A673 (cell line): ENCODE measurements at places on chromosomes 12 and 14. TPM values are rescaled to one million over a fixed set of nuclear protein-coding genes. Genes with fewer than 3 reads are reported as not detected.

DNA sequence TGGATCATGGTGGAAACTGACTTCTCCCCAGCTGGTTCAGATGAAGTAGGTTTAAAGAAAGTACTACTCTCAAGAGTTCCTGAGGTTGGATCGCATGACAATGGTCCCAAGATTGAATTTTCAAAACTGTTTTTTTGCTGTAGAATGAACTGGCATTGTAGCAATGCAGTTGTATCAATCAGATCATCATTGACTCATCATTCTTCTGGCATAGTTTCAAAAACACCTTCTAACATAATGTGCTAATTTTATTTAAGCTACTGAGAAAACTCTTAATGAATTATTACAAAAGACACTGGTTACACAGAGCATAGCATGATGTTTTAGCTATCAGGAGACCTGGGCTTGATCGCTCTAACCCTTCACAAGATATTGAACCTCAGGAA, 384.5 kb upstream of the DCN start:
- DNase-seq, result no peak
- H3K36me3 ChIP-seq, result no peaks in the 10 kb centered on the region
- H3K4me1 ChIP-seq, result no peaks in the 10 kb centered on the region
- H3K27ac ChIP-seq, result no peak overlapping the region

DNA sequence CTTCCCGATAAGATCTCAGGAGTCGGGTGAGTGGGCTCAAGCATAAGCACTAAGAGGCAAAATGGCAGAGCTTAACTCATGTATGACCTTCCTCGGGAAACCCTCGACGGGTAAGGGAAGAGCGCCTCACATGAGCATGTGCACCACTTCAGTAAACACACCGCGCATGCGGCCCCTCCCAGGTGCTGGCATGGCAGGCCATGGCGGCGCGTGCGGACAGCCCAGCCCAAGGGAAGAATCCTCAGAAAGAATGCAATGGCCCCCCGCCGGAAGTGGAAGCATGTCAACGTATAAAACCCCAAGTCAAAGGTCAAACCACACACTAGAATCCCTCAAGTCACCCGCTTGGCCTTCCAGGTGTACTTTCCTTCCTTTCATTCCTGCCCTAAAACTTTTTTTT, 6.6 kb upstream of the TNFAIP2 start:
- H3K27ac ChIP-seq, result no peak overlapping the region
- H3K4me1 ChIP-seq, result peaks cover 9% of the 10 kb centered on the region
- no peaks in the 10 kb centered on the region for H3K27me3 ChIP-seq
- no peak for DNase-seq
- no peak overlapping the region for H3K4me3 ChIP-seq

- H3K27ac ChIP-seq, result no peak overlapping the region
- H3K27me3 ChIP-seq, result no peaks in the 10 kb centered on the region
- H3K4me3 ChIP-seq, result no peak overlapping the region
- DNase-seq, result no peak
These were observed 90.9 kb downstream of the KCNMB4 start for GRCh38 chr12:70456953-70457352.

- peaks cover 48% of the 10 kb centered on the region for H3K36me3 ChIP-seq
- peak; percentile 88 for DNase-seq
- peaks cover 31% of the 10 kb centered on the region for H3K4me1 ChIP-seq
- no peaks in the 10 kb centered on the region for H3K27me3 ChIP-seq
These were observed 60.9 kb upstream of the OR4E1 start for GRCh38 chr14:21734457-21735074.

DNA sequence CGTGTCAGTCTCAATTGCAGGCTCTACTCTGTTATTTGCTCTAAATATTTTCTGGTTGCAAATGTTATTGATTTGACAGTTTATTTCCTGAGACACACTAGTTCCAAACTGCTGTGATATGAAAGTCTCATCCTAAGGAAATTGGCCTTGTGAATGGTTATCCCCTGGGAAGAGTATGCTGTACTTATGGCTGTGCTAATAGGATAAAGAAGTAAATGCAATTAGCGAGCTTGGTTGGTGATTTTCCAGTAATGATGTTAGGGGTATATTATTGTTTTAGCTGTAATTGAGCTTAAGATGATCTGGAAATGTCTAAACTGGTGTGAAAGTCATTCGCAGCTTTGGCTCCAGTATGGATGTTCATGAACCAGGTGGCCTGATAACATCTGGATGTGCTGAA, 197.9 kb downstream of the SUDS3 start:
- DNase-seq, result no peak
- no peaks in the 10 kb centered on the region for H3K4me1 ChIP-seq
- no peaks in the 10 kb centered on the region for H3K36me3 ChIP-seq
- H3K27me3 ChIP-seq, result peaks cover 20% of the 10 kb centered on the region
- H3K27ac ChIP-seq, result no peak overlapping the region

DNA sequence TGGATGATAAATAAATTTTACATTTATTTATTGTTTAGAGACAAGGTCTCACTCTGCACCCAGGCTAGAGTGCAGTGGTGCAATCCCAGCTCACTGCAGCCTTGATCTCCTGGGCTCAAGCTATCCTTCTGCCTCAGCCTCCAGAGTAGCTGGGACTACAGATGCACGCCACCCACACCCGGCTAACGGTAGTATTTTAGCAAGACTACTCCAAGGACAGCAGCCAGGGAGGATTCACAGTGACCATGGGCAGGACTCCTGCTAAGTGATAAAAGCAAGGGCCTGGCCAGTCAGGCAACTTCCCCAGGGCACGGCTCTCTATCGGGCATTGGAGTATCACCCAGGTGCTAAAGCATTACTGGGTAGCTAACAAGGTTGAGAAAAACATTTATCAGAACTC, 55.4 kb downstream of the ARL6IP4 start:
- H3K27me3 ChIP-seq, result no peaks in the 10 kb centered on the region
- no peak overlapping the region for H3K27ac ChIP-seq
- no peak overlapping the region for H3K4me3 ChIP-seq

DNA sequence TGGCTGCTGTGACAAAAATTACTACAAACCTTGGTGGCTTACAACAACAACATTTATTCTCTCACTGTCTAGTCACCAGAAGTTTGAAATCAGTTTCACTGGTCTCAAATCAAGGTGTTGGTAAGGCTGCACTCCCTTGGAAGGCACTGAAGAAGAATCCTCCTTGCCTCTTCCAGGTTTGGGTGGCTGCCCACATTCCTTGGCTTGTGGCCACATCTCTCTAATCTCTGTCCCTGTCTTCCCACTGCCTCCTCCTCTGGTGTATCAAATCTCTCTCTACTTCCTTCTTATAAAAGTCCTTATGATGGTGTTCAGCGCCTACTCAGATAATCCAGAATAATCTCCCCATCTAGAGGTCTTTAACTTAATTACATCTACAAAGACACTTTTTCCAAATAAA, 31.0 kb downstream of the PLCZ1 start:
- DNase-seq, result no peak
- no peaks in the 10 kb centered on the region for H3K36me3 ChIP-seq
- H3K4me3 ChIP-seq, result no peak overlapping the region
- H3K27ac ChIP-seq, result no peak overlapping the region

- peaks cover 19% of the 10 kb centered on the region for H3K4me1 ChIP-seq
- peak overlapping the region; percentile 21 for H3K27ac ChIP-seq
- no peaks in the 10 kb centered on the region for H3K36me3 ChIP-seq
- DNase-seq, result peak; percentile 26
These were observed 821.1 kb upstream of the FLRT2 start for GRCh38 chr14:84708865-84709264.

GRCh38 chr14:93240678-93241000, 33.6 kb downstream of the UBR7 start:
- DNase-seq, result no peak
- no peaks in the 10 kb centered on the region for H3K4me1 ChIP-seq
- peaks cover 19% of the 10 kb centered on the region for H3K36me3 ChIP-seq
- H3K4me3 ChIP-seq, result no peak overlapping the region

DNA sequence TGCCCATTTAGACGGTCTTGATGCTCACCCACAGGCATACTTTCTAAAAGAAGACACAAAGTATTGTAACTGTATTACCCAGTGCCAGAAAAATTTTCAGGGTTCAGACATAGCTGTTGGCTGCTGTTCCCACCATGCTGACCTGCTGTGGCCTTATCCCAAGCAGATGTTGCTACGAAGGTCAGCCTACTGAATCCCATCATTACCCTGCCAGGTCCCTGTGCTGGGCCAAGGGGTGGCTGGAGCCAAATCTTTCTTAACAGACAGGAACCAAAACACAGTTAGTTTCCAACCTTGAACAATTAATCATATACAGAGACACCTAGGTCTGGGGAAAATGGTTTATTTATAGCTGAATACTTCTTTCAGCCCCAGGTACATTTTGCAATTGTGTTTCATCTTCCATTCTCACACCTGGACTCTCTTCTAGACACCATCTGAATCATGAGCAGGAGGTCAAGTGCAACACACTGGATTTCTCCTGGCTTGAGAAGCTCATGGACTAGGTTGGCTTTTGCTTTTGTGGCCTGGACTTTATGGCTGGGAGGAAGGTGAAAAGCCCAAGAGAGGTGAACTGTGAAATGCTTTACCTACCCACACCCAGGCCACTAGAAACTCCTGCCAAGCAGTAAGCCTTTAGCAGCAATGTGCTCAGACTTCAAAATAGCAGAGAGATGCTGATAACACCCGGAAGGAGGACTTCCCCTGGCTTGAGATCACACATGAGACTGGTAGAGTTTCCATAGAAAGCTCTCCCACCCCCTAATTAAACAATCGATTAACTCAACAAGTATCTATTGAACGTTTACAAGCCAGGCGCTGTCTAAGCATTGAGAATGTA, 150.1 kb downstream of the SUDS3 start:
- peaks cover 19% of the 10 kb centered on the region for H3K27me3 ChIP-seq
- H3K36me3 ChIP-seq, result no peaks in the 10 kb centered on the region
- DNase-seq, result no peak
- H3K4me1 ChIP-seq, result no peaks in the 10 kb centered on the region

DNA sequence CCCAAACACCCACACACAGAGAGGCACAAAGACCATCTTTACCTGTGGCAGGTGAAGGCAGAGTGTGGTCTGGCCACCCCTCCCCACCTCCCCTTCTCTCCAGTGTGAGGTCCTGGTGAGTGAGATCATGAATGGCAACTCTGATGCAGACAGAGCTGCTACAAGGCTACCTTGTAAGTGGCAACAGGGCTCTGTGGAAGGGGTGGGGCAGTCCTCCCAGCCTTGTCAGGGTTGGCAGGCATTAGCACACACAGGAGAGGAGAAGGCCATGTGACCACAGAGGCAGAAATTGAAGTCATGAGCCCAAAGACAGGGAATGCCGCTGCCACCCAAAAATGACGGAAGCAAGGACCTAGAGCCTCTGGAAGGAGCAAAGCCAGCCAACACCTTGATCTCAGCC, 30.7 kb downstream of the VWF start:
- H3K4me3 ChIP-seq, result no peak overlapping the region
- H3K27me3 ChIP-seq, result peaks cover 3% of the 10 kb centered on the region
- DNase-seq, result no peak
- no peaks in the 10 kb centered on the region for H3K4me1 ChIP-seq
- no peaks in the 10 kb centered on the region for H3K36me3 ChIP-seq

DNA sequence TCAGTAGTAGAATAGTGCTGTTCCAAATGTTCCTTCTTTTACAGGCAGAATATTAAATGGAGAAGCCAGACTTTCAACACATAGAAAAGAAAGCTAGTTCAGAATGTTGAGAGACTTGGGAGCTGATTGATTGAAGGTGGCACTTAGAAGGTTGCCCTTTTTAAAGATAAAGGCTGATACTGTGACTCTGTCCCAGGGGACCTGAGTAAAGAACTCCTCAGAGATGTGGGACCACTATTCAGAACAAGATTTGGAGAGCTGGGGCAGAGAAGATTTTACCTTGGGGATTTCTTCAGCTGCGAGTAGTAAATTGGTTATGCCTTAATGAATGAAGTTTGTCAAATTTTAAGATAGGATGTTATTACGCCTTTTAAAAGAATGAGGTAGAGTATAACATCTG, 21.4 kb upstream of the BTG1 start:
- H3K27me3 ChIP-seq, result no peaks in the 10 kb centered on the region
- H3K4me3 ChIP-seq, result no peak overlapping the region
- no peaks in the 10 kb centered on the region for H3K36me3 ChIP-seq
- no peak for DNase-seq
- H3K27ac ChIP-seq, result no peak overlapping the region

DNA sequence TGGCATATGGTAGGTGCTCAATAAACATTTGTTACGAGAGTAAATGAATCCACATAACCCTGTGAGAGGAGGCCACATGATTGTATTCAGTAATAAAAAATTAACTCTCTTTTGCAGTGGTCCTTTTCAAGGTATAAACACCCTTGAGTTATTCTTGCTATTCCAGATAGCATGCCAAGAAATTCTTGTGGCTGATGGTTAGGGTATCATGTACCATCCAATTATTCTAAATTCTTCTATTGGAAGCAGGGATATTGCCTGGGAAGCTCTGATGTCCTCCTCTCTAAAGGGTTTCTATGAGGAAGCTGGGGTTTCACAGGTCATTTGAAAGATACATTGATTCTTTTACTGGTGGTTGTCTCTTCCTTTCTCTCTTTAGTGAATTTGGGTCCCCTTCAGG, 10.1 kb downstream of the AKAP6 start:
- H3K36me3 ChIP-seq, result no peaks in the 10 kb centered on the region
- no peak for DNase-seq
- no peaks in the 10 kb centered on the region for H3K4me1 ChIP-seq
- H3K4me3 ChIP-seq, result no peak overlapping the region
- no peak overlapping the region for H3K27ac ChIP-seq

IQSEC3 gene
- not detected in 2 replicates for total RNA-seq

LALBA gene
- not detected in 2 replicates for total RNA-seq

SLC17A8 gene
- not detected in 2 replicates for total RNA-seq

KLHL28 gene
- 10.0 and 10.6 TPM in 2 replicates for total RNA-seq

OTOGL gene
- total RNA-seq, result 0.26 and 0.73 TPM in 2 replicates

KLRC2 gene
- total RNA-seq, result not detected in 2 replicates

CPM gene
- total RNA-seq, result 0.81 and 0.84 TPM in 2 replicates

SERPINA9 gene
- not detected in 2 replicates for total RNA-seq

MANSC1 gene
- 10.5 TPM in 2 replicates for total RNA-seq

EIF2S3B gene
- 3.8 and 5.1 TPM in 2 replicates for total RNA-seq

KCNK10 gene
- total RNA-seq, result not detected in 2 replicates

FAM222A gene
- 3.9 and 5.5 TPM in 2 replicates for total RNA-seq

MIPOL1 gene
- total RNA-seq, result 15.0 and 23.2 TPM in 2 replicates

TMEM179 gene
- 0.39 and 0.58 TPM in 2 replicates for total RNA-seq

BICDL1 gene
- 1.0 and 2.4 TPM in 2 replicates for total RNA-seq

CLEC1B gene
- total RNA-seq, result not detected in 2 replicates

KLRC3 gene
- not detected in 2 replicates for total RNA-seq

RBP5 gene
- total RNA-seq, result not detected in 2 replicates
